ENCODE measurements at places on chromosomes 7 and 10.

DNA sequence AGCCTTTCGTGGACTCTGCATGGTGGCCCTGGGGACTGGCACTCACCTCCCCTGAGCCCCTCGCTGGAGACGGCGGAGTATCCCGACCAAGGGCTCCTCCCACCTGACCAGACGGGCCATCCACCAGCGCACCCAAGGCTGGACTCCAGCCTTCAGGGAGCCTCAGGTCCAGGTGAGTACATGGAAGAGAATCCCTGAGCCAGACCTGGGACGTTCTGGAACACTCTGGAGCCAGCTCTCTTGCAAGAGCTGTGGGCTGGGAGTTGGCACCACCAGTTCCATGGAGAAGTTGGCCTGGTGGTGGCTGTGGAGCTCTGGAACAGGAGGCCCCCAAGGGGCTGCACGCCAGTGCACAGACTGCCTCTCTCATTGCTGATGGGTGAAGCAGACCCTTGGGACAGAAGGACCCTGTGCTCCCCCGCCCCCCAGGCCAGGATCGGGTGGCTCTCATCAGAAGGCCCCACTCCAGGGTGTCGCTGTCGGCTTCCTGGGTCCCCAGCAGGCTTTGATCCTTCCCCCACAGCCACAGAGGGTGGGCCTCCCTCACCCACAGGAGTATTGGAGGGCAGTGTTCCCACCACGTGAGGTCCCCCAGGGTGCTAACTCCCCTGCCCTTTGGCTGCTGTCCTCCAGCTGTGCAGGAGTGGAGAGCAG, 189.9 kb downstream of the EBF3 start:
- no peak for DNase-seq

DNA sequence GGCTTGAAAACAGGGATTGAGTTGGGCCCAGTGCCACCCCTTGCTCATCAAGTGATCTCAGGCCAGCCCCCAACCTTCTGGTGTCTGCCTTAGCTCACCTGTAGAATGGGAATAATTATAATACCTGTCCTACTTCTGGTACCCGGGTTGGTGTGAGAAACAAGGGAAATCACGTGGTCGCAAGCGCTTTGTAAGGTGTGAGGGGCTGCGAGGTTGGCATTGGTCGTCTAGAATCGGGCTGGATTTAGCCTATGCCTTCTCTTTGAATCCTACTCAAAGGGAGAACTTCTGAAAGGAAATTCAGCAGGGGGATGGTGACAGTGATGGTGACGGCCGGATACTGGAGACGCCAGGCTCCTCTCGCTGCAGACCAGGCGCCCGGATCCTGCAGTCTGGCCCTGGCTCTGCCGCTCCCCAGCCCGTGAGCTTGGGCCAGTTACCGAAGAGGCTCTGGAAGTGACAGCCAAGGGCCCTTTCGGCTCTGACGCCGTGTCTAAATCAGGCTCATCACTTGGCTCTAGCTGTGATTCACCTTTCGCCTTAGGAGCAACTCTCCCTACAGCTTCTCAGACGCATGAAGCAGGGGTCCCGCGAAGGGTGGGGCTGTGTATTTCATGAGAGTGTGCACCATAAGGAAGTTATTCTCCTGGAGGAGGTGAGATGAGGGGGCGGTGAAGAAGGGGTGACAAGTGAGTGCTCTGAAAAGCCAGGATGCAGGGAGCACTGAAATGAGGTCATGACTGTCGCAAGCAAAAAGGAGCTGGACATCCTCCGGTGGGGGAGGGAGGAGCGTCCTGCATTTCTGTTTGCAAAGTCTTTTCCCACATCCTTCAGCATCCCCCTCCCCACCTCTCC, 4.0 kb upstream of the CREB5 start:
- no peak for DNase-seq

GRCh38 chr7:40299097-40299496, 164.3 kb downstream of the SUGCT start:
- peak; percentile 87 for DNase-seq

DNA sequence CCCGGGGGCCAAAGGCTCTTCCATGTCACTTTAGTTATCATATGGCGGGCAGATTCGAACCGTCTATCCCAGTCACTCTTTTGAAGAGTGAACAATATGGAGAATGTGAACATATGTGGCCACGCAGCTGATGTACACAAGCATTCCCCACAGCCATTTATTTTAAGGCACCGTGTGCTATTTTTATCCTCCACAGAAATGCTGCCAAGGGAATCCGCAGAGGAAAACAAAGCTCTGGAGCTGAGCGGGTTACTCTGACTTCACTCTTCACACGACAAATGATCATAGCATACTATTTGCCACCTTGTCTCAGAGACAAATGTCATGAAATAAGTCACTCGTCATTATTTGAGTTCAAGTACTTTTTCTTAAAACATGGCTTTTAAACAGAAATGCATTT, 100.3 kb downstream of the CTBP2 start:
- DNase-seq = peak; percentile 42

- DNase-seq = no peak
Measured at GRCh38 chr10:101453791-101454718, 100.1 kb downstream of the BTRC start.
